Stimulated activated CD4-positive, alpha-beta T cell treated with anti-CD3 and anti-CD28 coated beads, Interleukin-4, amount 100 ng/mL, for 1 hour (primary cell): ENCODE measurements at places on chromosomes 6 and 20.

DNA sequence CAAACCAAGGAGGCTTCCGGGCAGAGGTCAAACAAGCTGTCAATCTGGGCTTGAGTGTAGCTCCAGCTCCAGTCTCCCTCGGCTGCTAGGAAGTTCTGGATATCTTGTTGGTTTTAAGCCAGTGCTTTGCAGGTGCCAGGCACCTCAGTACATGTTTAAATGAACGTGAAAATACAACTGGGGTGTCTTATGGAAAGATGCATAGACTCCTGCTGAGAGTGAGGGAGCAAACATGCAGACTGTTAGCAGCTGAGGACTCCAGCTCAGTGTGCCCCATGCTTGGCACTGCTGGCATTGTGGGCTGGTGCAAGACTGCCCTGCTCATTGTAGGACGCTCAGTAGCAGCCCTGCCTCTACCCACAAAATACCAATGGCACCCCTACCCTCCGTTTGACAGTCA, 28.5 kb downstream of the ERMARD start:
- DNase-seq = no peak

DNA sequence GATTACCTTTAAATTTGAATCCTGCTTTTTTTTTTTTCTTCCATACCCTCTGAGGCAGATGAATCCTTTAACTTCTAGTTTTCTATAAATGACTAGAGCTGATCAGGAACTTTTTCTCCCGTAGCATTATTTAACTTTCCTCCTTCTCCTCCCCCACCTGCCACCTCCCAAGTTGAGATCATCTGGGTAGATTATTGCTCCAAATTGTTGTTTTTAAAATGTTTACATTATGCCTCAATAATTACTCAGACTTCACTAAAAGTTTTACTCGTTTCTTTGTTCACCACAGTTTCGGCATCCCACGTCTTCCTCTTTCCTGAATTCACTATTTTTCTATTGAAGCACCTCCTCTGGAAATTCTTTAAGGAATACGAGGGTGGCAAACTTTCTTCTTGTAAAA, 16.6 kb upstream of the SCUBE3 start:
- DNase-seq = no peak

DNA sequence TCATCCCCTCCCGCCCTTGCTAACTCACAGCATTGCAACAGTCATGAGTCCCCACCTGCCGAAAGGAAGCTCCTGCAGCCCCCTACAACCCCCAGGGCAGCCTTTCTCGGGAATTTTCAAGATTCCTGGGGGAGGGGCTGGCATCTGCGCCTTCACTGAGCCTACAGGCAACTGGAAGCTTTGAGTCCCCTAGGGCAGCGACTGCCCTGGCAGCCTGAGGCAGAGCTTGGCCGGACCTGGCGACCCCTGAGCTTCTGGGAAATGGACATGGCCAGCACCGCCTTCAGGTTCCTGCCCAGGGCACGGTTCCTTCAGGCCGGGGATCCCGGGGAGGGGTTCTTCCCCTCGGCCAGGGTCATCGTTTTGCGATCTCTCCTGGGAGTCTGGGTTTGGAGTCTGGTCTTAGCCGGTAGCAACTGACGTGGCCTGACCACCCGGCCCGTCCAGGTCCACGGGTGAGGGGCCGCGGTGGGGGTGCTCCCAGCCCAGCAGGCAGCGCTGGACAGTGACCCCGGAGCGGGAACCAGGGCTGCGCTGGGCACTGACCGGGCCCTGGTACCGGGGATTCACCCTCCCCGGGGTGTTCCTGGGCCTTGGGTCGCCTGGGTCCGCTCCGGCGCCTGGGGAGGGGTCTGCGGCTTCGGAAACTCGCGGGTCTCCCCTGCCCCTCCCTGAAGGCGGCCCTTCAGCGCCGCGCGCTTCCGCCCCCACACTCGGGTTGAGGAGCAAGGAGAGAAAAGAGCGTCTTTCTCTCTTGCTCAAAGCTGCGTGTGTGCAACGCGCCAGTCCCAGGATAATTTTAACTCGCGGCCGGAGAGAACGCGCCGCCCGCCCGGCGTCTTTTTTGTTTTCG, 593 bp upstream of the COL9A3 start:
- no peak for DNase-seq

DNA sequence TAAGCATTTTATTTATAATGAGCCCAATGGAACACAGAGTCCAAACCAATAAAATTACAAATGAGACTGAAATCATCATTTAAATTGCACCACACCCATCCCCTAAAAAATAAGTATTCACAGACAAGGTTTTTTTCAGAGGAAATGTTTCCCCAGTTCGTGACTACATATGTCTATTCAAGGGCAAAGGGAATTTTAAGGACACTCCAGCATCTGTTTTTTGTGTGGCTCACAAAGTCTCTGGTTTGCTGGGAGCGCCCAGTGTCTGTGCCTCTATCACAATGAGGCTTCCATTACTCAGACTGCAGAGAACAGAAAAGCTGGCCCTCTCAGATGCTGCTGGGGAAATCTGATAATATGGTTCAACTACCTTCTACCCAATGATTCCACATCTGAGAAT, 16.0 kb downstream of the TBX18 start:
- DNase-seq = no peak

- DNase-seq = no peak
Measured at GRCh38 chr6:160929831-160930230, 61.7 kb upstream of the MAP3K4 start.

DNA sequence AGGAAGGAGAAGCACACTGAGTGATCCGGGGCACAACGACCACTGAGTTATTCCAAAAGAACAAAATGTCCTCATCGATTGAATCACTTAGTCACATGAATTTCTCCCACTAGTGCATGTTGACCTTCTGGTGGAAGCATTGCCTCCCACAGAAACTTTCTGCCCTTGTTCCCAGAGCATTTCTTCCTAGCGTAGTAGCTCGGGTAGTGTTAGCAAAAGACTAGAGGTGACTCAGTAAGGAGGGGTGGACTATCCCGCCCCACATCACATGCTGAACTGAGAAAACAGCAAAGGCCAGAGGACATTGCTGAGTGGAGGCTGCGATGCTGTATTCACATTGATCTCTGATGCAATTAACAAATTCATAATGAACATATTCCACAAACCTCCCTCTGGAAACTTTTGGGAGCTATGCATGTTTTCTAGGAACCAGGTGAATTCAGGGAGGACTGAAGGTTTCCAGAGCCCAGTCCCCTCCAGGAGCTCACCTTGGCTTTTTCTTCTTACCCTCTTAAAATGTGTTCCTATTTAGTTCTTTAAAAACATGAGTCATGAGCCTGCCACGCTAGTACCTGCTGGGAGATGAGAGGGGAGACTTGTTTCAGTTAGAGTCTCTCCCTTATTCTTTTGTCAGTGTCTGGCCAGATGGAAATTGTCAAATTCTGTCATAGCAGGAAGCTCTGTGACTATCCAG, 507.9 kb downstream of the CDH26 start:
- DNase-seq = no peak

DNA sequence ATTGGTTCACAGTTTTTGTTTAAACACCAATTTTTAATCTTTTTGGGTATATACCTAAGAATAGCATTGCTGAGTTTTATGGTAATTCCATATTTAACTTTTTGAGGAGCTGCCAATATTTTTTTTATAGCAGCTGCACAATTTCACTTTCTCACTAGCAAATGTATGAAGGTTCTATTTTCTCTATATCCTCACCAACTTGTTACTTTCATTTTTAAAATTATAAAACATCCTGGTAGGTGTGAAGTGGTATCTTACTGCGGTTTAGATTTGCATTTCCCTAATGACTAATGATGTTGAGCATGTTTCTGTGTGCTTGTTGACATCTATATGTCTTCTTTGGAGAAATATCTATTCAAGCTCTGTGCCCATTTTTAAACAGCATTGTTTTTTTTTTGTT, 452.1 kb downstream of the GRIK2 start:
- no peak for DNase-seq

DNA sequence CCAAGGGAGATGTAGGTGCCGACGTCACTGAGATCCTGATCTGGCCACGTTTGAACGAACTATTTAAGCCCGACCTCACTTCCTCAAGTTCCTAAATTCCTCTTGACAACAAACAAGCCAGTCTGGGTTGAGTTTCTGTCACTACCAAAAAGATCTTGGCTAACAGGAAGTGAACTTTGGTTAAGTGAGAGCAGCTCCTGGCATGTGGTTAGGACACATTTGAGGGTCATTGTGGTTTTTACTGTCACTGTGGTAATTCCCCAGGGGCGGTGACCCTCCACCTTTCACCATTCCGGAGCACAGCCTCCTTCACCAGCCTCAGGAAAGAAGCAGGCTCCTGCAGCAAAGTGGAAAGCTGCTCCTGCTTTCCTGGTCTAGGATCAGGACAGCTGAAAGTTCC, 43.1 kb upstream of the ZNF831 start:
- DNase-seq = no peak

DNA sequence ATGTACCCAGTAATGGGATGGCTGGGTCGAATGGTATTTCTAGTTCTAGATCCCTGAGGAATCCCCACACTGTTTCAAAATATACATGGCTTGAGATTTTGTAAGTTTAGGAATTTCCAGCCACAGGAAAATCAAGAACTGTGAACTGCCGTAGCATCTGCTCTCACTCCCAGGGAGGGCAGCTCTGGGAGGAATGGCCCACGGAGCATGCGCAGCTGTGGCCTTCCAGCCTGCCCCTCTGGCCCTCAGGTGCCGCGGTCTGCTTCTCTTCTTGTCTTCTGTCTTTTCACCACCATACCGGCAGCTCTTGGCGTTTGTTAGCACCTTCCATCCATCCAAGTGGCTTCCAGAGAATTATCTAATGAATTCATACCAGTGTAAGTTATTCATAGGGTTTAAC, 19.9 kb upstream of the EXOC2 start:
- no peak for DNase-seq

DNA sequence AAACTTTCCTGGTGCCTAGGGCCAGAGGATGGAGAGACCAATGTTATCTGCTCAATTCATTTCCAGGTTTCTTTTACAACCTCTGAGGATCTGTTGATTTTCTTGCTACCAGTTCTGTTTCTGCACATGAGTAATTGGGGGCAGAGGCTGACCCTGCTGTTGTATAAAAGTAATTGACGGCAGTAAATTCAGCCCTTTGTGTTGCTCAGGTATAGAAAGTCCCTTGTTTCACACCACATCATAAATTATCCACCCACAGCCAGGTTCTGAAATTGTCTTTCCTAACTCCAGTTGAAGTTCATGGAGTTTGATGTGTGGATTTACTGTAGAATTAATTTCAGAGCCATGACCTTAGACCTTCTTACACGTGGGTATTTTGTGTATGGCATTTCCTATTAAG, 107.4 kb upstream of the GRIK2 start:
- no peak for DNase-seq

- no peak for DNase-seq
Measured at GRCh38 chr6:47303342-47303741, 6.4 kb downstream of the TNFRSF21 start.

DNA sequence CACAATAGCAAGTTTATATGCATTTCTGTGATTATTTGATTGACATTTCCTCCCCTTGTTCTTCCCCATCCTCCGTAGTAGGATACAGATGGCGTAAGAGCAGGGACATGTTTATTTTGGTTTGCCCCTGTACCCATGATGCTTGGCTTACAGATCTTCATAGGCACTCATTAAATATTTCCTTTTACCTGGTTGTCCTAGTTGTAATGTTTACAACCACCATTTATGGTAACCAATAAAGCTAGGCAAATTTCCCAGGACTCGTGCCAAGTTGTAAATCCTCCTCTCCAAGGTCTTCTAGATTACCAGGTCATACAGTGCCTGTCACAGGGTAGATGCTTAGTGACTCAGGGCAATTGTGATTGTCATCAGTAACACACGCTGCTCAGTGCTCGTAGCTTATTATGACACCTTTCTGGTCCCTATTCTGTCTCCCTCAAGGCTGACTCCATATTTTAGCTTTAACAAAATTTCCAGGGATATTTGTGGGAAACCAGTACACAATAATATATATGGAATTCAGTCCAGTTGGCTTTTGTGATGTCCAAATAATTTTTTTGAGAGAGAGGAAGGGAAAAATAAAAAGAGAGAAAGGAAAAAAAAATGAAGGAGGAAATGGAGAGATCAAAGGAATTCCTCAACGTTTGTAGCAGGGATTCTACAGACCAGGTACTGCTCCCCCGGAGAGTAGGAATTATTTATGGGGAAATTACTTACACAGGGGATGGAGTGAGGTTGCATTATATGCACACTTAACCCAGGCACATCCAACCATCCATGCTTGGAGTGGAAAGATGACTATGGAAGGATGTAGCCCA, 24.6 kb downstream of the CYP24A1 start:
- no peak for DNase-seq

DNA sequence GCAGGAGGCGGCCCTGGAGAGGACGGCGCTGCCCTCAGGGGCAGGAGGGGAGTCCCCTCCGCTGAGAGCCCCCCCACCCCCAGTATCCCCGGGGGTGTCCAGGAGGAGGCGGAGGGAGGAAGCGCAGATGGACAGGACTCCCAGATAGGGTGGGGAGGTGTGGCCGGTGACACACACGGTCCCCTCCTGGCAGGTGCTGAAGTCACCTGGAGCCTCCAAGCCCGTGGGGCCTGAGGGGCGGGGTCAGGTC, 1.4 kb downstream of the STMN3 start:
- no peak for DNase-seq

GRCh38 chr6:45513213-45513618, 135.5 kb upstream of the SUPT3H start:
- DNase-seq = no peak

DNA sequence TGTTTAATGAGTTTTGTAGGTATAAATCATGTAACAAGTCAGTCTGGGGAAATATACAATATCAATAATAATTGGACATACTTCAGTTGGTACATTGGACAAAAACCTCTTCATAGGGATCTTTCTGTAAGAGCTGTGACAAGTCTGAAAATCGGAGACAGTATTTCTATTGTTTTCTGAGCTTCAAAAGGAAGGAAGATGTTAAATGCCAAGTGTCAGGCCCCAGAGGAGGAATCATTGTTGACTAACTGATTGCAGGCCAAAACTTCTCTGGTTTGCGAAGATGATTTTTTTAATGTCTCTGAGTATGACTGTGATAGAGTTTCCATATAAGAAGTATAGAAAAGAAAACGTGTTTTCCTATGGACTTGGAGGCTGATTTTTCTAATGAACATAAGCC, 316.4 kb downstream of the RNF144B start:
- DNase-seq = no peak

DNA sequence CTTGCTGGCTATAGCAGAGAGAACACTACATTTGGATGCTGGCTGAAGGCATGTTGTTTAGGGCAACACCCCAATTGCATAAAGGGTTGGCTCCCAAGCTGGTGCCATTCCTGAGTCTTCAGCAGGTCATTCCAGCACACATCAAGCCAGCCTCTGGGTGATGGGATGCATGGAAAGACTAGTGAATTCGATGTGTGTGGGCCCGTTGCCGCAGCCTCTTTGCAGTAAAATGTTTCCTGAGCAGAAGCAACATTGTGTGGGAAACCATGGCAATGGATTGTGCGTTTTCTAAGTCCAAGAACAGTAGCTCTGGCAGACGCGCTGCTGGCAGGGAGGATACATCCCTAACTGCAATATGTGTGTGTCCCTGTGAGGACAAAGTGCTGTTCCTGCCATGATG, 142.4 kb upstream of the SLC24A3 start:
- DNase-seq = no peak

- DNase-seq = no peak
Measured at GRCh38 chr6:143125864-143126573, 65.3 kb downstream of the AIG1 start.
